Stimulated activated CD8-positive, alpha-beta memory T cell treated with anti-CD3 and anti-CD28 coated beads, Interleukin-4, amount 100 ng/mL, for 1 hour (primary cell): ENCODE measurements at places on chromosomes 6 and 20.

- DNase-seq: no peak
These were observed 217.9 kb upstream of the MOCS1 start for GRCh38 chr6:40152196-40152595.

DNA sequence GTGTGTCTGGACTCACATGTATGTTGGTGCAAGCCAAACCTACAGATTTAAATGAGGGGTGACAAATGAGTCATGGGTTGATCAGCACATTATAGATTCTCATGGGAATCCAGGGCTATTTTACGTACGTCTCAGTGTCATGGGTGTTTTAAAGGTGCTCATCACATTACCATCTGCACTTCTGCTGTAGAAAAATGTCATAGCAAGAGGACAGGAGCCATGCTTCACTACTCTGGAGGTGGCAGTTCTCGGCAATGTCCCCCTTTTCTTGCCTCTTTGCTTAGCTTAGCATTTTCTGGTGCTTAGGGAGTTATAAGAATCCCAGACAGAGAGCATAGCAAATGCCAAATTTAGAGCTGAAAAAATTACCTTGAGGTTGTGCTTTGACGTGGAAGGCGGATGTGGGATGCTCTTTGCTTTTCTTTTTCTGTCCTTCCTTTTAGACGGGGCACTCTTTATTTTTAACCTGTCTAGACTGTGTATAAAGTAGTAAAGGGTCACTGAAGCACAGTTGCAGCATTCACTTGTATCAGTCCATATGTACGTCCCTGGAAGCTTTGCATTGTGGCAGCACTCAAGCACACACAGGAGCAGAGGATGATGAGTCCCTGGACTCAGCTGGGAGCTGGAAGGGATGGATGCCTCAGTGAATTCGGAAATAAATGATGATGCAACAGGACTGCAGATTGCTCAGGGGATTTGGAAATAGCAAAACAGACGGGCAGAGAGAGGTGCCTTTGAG lies 139.7 kb downstream of the SYNDIG1 start:
- DNase-seq: no peak

DNA sequence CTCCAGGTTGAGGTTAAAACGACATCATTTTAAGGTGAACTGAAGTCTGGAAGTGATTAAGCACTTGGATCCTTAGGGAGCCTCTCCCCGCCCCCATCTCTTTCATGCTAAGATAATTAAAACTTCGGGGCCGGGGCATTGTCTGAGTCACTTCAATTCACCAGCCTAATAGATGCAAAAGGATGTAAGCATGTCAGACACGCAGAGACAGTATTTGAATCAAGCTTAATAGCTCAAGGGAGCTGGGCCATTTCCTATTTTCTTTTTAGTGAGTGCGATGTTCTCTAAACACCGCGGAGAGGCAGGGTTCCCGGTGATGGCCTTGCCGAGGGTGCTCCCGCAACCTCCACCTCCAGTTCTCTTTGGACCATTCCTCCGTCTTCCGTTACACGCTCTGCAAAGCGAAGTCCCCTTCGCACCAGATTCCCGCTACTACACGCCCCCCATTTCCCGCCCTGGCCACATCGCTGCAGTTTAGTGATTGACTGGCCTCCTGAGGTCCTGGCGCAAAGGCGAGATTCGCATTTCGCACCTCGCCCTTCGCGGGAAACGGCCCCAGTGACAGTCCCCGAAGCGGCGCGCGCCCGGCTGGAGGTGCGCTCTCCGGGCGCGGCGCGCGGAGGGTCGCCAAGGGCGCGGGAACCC lies 516 bp upstream of the IRF4 start:
- no peak for DNase-seq

GRCh38 chr20:14355791-14356190 lies 18.4 kb upstream of the FLRT3 start:
- DNase-seq: no peak

DNA sequence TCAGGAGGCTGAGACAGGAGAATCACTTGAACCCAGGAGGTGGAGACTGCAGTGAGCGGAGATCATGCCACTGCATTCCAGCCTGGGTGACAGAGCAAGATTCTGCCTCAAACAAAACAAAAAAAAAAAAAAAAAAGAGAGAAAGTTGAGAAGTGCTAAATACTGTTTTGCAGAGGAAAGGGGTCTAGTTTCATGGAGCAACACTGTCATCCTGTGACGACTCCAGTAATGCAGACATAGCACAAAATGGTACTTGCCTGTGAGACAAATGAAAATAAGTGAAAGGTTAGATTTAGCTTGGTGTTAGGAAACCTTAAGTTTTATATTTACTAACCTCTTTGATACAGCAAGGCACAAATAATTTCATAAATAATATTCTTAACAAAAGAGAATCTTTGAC lies 29.7 kb downstream of the CEP162 start:
- no peak for DNase-seq

DNA sequence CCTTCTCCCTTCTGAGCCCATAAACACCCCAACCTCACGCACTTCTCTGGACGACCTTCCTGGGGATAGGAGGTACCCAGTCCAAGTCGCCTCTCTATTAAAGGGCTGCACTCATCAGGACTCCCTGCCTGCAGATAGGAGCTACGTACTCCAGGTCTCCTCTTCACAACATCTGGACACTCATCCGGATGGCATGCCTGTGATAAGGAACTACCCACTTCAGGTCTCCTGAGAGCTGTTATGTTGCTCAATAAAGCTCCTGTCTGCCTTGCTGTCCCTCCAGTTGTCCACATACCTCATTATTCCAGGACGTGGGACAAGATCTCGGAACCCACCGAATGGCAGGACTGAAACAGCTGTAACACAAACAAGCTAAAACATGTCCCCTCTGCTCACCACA lies 548.0 kb downstream of the TBC1D32 start:
- DNase-seq: no peak

DNA sequence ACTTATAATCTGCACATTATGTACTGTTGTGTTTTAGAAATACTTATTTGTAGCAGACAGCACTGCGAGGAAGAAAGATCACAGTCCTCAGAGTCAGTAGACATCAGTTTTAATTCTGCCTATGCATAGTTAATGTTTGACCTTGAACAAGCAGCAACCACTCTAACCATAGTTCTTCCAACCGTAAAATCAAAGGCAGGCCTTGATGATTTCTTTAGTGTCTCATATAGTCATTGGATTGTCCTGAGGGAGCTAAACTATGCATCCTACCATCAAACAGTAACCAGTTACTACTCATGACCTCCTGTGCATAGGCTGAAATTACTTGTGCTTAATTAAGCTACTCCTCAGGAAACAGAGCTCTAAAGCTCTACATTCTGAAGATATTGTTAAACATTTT lies 294.8 kb upstream of the STXBP5 start:
- no peak for DNase-seq

- DNase-seq: no peak
These were observed 123.1 kb upstream of the CARMIL1 start for GRCh38 chr6:25156123-25156522.

- no peak for DNase-seq
These were observed 10.8 kb downstream of the MAVS start for GRCh38 chr20:3857405-3857804.

DNA sequence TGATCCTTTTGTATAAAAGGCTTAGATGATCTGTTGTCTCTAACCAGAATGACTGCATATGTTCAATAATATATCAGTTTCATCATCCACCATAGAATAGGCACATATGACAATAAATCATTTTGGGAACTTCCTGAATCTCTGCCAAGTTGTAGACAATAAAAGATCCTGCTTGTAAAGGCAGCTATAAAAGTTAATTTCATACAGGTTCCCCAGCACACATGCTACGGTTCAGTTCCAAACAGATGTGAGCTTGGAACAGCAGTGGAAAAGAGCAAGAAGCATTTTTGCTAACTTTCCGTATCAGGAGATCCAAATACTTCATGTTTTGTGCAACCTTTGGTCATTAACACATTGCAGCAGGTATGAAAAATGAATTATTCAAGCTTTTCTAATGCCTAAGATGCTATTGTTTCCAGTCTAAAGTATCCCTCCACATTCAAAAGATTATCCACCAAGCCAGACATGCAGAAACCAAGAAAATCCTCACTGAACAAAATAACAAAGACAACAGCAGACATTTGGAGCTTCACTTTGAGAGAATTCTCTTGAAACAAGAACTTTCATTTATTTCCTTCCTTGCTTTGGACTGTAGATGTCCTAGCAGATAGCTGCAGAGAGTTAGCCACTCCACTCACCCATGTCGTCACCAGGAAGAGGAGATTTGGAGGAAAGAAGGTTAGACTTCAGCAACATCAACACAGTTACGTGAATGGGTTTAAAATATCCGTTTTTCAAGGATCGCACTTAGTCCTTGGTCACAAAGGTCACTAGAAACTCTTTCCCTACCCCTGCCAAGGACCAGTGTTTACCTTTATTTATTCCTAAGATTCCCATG lies 453.5 kb upstream of the JARID2 start:
- DNase-seq: no peak

DNA sequence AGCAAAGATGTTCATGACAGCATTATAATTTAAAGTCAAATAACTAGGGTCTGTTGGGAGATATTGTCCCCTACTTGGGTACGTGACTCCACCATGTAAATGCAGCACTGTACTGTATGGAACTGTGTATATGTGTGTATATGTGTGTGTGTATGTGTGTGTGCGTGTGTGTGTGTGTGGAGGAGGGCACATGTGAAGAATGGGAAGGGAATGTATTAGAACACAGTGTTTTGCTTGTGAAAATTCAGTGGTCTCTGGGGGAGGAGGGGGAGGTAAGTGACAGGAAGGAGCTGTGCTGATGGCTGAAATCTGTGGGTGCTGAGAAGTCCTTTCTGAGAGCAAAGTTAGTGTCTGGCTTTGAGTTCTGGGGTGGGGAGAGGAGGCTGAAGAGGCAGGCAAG lies 23.9 kb upstream of the VEGFA start:
- DNase-seq: no peak

- no peak for DNase-seq
These were observed 806 bp downstream of the LEMD2 start for GRCh38 chr6:33787954-33788693.

- no peak for DNase-seq
These were observed 227.0 kb upstream of the ECI2 start for GRCh38 chr6:4362326-4362725.

DNA sequence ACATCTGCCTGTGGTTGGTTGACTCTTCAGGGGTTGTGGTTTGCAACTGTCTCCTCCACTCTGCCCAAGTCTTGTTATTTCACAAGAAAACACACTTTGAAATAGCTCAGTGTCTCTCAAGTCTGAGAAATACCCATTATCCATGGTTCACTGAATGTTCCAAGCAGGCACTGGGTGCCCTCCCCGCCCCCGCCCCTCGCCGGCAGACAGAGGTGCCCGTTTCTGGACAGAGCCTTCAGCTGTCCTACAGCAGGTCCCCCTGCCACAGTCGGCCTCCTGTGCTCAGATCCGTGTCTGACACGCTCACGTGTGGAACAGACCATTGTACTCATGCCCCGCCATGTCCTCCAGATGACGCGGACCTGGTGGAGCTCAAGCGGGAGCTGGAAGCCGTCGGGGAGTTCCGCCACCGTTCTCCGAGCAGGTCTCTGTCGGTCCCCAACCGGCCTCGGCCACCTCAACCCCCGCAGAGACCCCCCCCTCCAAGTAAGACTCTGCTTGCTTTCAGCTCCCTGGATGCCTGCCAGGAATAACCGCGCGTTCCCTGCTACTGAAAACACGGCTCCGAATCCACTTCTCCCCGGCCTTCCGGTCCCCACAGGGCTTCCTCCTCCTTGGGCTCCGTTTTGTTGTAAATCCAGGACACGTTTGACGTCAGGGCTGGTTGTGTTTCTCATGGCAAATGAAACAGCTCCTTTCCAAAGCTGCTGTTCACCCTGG lies 81.4 kb downstream of the SERAC1 start:
- DNase-seq: no peak

DNA sequence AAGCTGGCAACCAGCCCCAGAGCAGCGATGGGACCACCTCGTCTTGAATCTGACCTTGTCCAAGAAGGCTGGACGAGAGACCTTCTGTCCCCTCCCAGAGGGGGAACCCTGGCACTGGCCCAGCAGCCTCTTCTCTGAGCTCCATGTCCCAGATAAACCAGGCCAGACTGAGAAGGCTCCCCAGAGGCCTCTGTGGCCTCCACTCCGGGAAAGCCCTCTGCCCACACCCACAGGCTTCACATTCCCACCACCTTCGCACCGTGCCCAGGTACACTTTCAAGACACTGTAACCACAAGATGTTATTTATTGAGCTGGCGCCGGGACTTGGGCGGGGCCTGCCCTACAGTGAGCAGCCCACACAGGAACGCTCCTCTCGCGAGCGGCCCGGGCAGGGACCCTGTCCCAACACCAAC lies 33.2 kb downstream of the ADA start:
- no peak for DNase-seq

- no peak for DNase-seq
These were observed 7.5 kb downstream of the HSPA12B start for GRCh38 chr20:3739926-3740451.

DNA sequence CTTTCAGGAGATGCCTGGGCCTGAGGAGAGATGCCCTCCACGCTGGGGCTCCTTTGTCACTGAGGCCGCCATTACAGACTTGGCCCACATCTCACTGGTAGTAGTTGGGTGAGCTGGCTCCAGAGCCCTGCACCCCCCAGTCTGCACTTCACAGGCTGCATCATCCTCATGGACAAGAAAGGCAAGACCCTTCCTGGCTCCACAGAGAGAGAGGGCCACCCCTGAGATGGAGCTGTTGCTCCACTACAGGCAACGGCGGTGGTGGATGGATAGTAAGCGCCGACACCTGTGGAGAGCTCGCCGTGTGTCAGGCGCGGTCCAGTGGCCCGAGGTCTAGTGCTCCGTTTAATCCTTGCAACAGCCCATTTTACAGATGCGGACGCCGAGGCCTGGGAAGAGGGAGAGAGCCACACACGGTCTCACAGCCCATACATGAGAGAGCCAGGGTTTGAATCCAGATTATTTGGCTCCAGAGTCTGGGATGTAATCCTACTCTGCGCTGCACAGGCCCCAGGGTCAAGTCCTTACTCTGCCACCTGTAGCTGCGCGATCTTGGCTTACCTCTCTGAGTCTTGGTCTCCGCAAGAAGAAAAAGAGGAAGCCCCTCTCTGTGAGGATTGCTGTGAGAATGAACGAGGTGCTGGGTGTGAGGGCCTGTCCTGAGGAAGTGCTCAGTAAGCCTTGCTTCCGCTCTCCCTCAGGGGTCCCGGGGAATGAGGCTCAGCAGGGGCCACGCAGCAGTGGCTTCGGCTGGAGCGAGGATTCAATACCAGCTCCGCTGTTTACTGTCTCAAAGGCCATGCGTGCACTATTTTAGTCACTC lies 34.5 kb downstream of the SPDEF start:
- no peak for DNase-seq

GRCh38 chr6:9789201-9789600 lies 625.7 kb downstream of the TFAP2A start:
- no peak for DNase-seq

DNA sequence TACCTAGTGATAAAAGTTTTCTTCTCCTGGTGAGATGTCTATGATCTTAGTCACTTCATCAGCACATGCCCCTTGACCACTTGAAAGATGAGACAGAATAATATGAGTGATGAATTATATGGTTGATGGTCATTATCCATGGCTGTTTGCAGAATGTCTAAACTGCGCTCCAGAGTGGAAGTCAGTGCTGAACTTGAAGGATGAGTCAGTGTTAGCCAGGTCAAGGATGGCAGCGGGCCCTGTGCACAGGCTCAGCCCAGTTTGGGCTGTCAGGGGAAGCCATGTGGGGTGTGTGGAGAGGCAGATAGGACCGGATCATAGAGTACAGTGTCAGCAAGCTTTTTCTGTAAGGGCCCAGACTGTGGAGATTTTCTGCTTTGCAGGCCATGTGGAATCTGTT lies 67.2 kb upstream of the KIF25 start:
- DNase-seq: no peak
